ENCODE measurements at places on chromosomes 3 and 15. TPM values are rescaled to one million over a fixed set of nuclear protein-coding genes. Genes with fewer than 3 reads are reported as not detected.

The PP2D1 gene
- polyA plus RNA-seq = not detected

The TOPAZ1 gene
- not detected for polyA plus RNA-seq

The SELENOK gene
- 88.1 TPM for polyA plus RNA-seq

The FAM174B gene
- 7.8 TPM for polyA plus RNA-seq

The TTBK2 gene
- 1.0 TPM for polyA plus RNA-seq

The ZNF774 gene
- polyA plus RNA-seq = 1.1 TPM

The GNAT1 gene
- polyA plus RNA-seq = not detected

The MEF2A gene
- 23.0 TPM for polyA plus RNA-seq

The LHFPL4 gene
- 0.51 TPM for polyA plus RNA-seq

The UMPS gene
- polyA plus RNA-seq = 17.1 TPM

The PLAAT1 gene
- 0.20 TPM for polyA plus RNA-seq

The TLE3 gene
- 34.2 TPM for polyA plus RNA-seq

The NAA50 gene
- polyA plus RNA-seq = 76.7 TPM

The PLA2G4E gene
- not detected for polyA plus RNA-seq

The ZNF501 gene
- 1.3 TPM for polyA plus RNA-seq

The GREM1 gene
- 1.5 TPM for polyA plus RNA-seq

The CHRFAM7A gene
- polyA plus RNA-seq = 0.92 TPM

The CD276 gene
- polyA plus RNA-seq = 36.5 TPM

The SLC24A5 gene
- polyA plus RNA-seq = not detected

The SNX33 gene
- 17.4 TPM for polyA plus RNA-seq

The ZNF80 gene
- 0.09 TPM for polyA plus RNA-seq

The SI gene
- 0.12 TPM for polyA plus RNA-seq

The PLIN1 gene
- polyA plus RNA-seq = 128 TPM
